GM18507 (cell line): ENCODE measurements at places on chromosomes 1 and 21.

DNA sequence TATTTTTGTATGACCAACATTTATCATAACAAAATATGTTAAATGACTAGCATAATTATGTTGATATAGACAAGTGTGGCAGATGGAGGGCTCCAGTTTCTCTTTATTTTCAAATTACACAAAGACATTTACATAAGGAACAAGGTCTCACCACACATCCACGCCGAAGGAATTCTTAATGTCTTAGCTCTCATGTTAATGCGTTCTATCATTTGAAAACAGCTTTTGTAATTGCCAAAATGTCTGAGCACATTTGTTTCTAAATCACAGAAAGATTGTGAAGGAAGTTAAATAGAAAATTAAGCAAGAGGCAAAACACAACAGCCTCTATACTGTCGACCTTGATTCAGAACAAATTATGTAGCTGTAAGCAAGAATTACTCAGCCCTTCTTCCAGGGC lies 223.0 kb upstream of the NR5A2 start:
- DNase-seq, result no peak

DNA sequence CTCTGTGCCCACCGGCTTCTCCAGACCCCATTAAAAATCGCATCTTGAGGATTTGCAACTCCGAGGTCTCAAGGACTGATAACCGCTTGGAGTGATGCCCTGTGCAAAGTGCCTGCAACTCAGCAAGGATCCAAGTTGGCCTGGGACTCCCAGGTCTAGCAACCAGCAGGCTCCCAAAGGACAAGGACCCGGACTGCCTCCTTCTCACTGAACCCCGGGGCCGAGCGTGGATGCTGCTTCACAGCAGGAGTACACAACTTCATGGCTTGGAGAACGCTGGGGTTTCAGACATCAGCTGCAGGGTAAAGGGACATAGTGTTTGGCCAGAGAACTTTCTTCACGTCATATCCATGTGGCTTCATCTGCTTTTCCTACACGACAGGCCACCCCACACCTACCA lies 65.2 kb downstream of the ATP5PO start:
- DNase-seq, result no peak

GRCh38 chr1:211343607-211344006 lies 17.0 kb downstream of the TRAF5 start:
- no peak for DNase-seq

- no peak for DNase-seq
Observed at GRCh38 chr1:100107696-100108095, 25.0 kb downstream of the SASS6 start.

DNA sequence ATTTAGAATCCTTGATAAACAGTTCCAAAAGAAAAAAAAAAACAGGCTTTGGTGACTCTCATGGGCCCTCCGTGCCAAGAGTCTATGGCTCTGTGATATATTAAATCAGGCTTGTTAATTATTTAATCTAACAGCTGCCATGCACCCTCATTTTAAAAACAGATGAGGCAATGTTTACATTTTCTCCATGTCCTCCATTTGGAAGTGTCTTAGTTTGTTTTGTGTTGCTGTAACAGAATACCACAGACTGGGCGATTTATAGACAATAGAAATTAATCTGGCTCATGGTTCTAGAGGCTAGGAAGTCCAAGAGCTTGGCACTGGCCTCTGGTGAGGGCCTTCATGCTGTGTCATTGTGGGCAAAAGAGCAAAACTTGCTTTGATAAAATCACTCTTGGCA lies 58.0 kb downstream of the B3GALT5 start:
- no peak for DNase-seq
